ENCODE measurements at places on chromosomes 1 and 21.

GRCh38 chr1:230069796-230070195 is 2.8 kb downstream of the GALNT2 start:
- DNase-seq: no peak

GRCh38 chr1:89763649-89763986 is 57.2 kb upstream of the LRRC8D start:
- DNase-seq: no peak

- DNase-seq: peak; percentile 51
These were observed 103.3 kb upstream of the SLC45A1 start for GRCh38 chr1:8214501-8215173.

DNA sequence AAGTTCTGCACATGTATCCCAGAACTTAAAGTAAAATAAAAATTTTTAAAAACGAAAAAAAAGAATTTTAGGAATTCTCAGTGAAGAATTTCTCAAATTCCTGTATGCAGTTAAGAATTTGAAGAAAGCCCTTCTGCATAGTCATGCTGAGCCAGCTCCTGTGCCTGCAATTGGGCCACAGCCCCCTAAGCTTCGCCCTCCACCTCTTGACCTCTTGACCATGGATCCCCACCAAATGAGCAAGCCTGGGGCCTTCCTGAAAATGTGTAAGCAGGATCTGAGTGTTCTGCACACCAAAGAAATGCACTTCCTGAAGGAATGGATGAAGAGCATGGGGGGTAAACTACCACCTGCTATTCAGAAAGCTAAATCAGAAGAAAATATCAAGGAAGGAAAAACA is 52.0 kb downstream of the NBPF6 start:
- no peak for DNase-seq

DNA sequence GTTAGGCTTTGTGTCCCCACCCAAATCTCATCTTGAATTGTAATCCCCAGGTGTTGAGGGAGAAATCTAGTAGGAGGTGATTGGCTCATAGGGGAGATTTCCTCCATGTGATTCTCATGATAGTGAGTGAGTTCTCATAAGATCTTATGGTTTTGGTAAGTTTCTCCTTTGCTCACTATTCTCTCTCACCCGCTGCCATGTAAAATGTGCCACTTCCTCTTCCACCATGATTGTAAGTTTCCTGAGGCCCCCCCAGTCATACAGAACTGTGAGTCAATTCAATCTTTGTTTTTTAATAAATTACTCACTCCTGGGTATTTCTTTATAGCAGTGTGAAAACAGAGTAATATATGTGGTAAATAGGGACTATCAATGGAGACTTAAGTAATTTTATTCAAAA is 434.5 kb upstream of the OLFM3 start:
- DNase-seq: no peak

GRCh38 chr1:48943393-48943792 is 166.7 kb upstream of the BEND5 start:
- DNase-seq: no peak

- DNase-seq: no peak
These were observed 391.0 kb downstream of the LMO4 start for GRCh38 chr1:87719658-87720057.

Measured in cardiac muscle cell (in vitro differentiated cells and primary cell).